ENCODE measurements at places on chromosomes 5 and 9.
A peak's percentile ranks its signal among the peaks of the same experiment; 100 is the strongest.

GRCh38 chr5:84063041-84063440 is 321.6 kb downstream of the EDIL3 start:
- H3K36me3 ChIP-seq, result no peaks in the 10 kb centered on the region
- H3K4me3 ChIP-seq, result no peak overlapping the region
- no peak overlapping the region for H3K27ac ChIP-seq
- no peaks in the 10 kb centered on the region for H3K27me3 ChIP-seq
- H3K4me1 ChIP-seq, result no peaks in the 10 kb centered on the region

DNA sequence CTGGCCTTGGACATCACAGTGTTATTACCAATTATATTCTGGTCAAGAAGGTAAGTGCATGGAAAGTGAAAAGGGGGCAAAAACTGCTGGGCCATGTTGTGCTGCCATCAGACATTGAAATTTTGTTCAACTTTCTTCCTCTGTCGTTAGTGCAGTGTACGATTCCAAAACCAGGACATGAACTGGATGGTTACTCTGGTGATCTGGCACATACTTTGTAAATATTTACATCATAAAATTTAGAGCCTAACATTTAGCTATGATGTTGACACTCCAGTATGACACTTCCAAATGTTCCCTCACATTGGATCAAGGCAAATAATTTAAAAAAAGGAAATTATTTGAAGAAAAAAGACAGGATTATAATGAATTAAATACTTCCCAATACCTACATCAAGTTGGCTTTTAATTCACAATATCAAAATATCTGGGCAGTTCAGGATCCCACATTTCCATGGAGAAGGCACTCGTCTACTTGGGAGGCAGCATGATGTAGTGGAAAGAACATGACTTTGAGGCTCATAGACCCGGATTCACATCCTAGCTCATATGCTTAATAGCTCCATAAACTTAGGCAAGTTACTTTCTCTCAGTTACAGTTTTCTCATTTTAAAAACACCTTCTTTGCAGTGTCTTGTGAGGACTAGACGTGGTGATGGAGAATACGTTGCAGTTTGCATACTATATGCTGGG is 342.5 kb upstream of the MPDZ start:
- peak overlapping the region; percentile 6 for H3K27ac ChIP-seq
- H3K4me3 ChIP-seq, result no peak overlapping the region
- peaks cover 26% of the 10 kb centered on the region for H3K4me1 ChIP-seq
- no peak for DNase-seq
- H3K36me3 ChIP-seq, result no peaks in the 10 kb centered on the region

GRCh38 chr9:133956520-133957076 is 35.5 kb downstream of the VAV2 start:
- no peak overlapping the region for H3K27ac ChIP-seq
- no peaks in the 10 kb centered on the region for H3K36me3 ChIP-seq
- DNase-seq, result no peak
- H3K27me3 ChIP-seq, result peaks cover 12% of the 10 kb centered on the region

GRCh38 chr5:33166522-33166921 is 274.2 kb upstream of the TARS1 start:
- H3K4me3 ChIP-seq, result no peak overlapping the region
- H3K27ac ChIP-seq, result no peak overlapping the region
- no peaks in the 10 kb centered on the region for H3K27me3 ChIP-seq
- no peaks in the 10 kb centered on the region for H3K36me3 ChIP-seq
- DNase-seq, result no peak

All from gastrocnemius medialis (tissue), 4 donors.